ENCODE measurements at places on chromosomes 7 and 10.

DNA sequence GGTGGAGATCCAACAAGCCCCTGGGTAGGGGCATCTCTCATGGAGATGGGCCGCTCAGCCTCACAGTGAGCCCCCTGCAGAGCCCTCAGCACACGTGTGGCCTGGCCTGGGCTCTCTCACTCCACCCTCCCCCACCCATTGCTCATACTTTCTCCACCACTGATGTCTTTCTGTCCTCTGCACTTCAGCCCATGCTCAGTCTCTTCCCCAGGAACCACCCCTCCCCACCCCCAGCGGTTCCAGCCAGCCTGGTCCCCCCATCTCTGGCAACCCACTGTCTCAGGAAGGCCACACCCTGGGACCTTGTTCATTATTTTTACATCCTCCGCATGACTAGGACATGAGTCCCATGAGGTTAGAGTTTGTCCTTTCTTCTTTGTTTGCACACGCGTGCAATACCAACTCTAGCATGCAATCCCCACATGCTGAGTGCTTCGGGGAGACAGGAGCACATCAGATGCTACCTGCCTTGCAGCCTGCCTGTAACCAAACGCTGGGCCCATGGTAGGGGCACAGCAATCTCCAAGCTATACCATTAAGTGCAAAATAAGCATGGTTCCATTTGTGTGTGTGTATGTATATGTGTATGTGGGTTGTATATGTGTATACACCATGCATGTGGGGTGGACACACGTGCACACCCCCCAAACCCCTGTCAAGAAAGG, 408.4 kb upstream of the FOXK1 start:
- no peak overlapping the region for H3K27ac ChIP-seq
- no peak overlapping the region for H3K4me3 ChIP-seq
- no peaks in the 10 kb centered on the region for H3K4me1 ChIP-seq

DNA sequence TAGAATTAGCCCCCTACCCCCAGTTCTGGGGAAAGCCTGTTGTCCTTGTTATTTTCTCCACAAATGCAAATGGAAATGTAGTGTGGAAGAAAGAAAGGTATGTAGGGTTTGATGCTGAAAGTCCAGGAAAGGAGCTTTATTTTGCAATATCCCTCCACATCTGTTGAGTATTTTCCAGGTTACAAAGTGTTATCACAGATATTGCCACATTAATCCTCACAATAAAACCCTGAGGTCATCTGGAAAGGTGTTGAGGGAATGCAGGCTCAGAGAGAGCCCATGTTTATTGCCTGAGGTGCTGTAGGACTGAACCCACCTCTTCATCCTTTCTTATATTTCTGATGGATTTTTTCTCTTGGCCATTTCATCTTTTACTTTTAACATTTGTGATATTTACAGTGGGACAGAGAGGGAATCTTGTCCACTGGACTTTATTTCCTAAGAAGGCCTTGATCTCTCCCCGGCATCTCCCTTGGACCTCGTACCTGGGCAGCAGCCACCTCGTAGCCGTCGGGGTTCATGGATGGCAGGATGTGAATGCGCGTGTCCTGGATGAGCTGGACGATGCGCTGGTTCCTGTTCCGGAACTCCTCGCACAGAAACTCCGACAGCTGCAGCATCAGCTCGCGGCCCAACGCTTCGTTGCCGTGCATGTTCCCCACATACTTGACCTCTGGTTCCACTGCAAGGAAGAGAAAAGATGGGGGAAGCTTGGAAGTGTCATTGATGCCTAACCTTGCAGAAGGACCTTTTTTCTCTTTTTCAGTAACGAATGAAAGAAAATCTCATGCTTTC, 6.0 kb downstream of the CPN1 start:
- no peak for DNase-seq
- H3K36me3 ChIP-seq: no peaks in the 10 kb centered on the region
- H3K27me3 ChIP-seq: peaks cover 39% of the 10 kb centered on the region

DNA sequence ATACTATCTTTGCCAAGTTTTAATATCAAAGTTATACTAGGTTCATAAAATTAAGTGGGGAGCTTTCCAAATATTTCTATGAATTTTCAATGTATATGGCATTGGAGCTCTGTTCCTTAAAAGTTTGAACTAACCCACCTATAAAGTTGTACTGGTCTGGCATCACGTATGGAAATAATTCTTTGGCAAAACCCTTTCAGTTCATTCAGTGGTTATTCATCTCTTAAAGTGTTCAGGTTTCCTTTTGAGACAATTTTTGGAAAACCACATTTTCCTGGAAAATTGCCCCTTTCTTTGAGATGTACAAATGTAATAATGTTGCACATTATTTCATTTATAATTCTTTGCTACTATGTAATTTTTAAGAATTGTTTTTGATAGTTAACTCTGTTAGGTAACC, 62.5 kb upstream of the INPP5A start:
- H3K4me3 ChIP-seq: no peak overlapping the region
- peaks cover 8% of the 10 kb centered on the region for H3K27me3 ChIP-seq
- H3K4me1 ChIP-seq: peaks cover 11% of the 10 kb centered on the region
- H3K36me3 ChIP-seq: peaks cover 18% of the 10 kb centered on the region

DNA sequence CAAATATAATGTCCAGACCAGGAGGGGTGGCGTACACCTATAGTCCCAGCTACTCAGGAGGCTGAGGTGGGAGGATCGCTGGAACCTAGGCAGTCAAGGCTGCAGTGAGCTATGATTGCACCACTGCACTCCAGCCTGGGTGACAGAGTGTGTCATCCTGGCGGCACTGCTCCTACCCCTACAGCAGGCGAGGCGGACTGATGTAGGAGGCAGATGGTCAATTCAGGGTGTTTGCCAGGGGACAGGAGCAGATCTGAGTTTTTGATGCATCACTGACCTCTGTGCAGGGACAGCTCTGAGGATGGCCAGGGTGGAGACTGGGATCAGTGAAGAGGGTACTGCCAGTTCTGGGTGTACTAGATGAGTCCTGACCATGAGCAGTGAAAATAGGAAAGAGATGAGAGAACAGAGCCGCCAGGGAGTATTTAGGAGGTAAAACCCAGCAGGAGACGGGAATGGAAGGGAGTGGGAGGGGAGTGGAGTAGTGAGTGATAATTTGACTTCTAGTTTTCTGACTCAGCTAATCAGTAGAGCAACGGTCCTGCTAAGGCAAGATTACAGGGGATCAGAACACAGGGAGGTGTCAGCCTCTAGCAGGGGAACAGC, 75.3 kb downstream of the HIP1 start:
- peaks cover 5% of the 10 kb centered on the region for H3K36me3 ChIP-seq
- peaks cover 10% of the 10 kb centered on the region for H3K4me1 ChIP-seq
- H3K4me3 ChIP-seq: no peak overlapping the region
- H3K27me3 ChIP-seq: no peaks in the 10 kb centered on the region

GRCh38 chr7:18177815-18178660, 150.4 kb upstream of the PRPS1L1 start:
- H3K27ac ChIP-seq: no peak overlapping the region
- H3K27me3 ChIP-seq: peaks cover 5% of the 10 kb centered on the region
- no peaks in the 10 kb centered on the region for H3K4me1 ChIP-seq
- H3K36me3 ChIP-seq: no peaks in the 10 kb centered on the region

GRCh38 chr10:107814865-107815487, 650.5 kb upstream of the SORCS1 start:
- no peaks in the 10 kb centered on the region for H3K4me1 ChIP-seq
- DNase-seq: no peak
- no peak overlapping the region for H3K4me3 ChIP-seq
- H3K27ac ChIP-seq: no peak overlapping the region
- no peaks in the 10 kb centered on the region for H3K27me3 ChIP-seq
- no peaks in the 10 kb centered on the region for H3K36me3 ChIP-seq

DNA sequence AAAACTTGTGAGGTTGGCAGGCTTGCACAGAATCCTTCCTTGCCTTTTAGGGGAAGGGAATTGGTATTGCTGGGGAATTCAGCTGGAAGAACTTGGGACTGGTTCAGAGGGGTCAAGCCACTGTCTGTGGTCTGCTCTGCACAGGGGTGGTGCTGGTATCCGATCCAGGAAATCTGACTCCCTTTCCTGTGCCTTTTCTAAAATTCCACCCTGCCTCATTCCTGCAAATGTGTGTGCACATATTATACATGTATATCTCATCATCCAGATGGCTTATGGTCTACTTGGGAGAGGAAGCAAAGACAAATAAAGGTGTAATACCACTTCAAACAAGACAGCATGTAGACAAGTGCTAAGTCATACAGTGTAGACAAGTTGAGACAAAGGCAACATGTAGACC, 14.3 kb downstream of the UBTD1 start:
- no peaks in the 10 kb centered on the region for H3K27me3 ChIP-seq
- no peak overlapping the region for H3K27ac ChIP-seq
- no peak for DNase-seq
- H3K4me1 ChIP-seq: peaks cover 27% of the 10 kb centered on the region
- H3K4me3 ChIP-seq: no peak overlapping the region
- no peaks in the 10 kb centered on the region for H3K36me3 ChIP-seq

DNA sequence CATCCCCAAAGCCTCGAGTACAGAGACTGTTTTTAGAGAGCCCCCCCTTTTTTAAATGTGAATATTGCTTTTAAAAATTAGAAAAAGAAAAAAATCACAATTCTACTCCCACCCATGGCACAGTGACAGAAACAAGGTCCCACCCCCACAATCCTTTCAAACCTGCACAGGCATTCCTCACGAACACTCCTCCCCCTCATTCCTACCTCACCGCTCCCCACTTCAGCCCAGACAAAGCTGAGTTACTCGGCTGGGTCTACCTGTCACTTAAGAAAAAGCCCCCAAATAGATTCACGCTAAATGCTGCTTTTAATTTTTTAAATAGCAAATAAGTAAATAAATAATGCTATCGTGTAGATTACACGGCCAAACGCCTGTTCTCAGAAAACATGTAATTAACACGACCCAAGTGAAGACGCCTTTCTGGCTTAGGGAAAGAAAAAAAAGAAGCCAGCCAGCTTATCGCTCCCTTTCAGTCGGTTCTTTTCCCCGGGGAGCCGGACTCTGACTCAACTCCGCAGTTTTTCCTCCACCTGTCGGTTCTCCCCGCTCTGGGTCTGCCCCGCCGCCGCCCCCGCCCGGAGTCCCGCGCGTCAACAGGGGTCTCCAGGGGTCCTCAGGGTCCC, 739 bp downstream of the MPP7 start:
- peaks cover 36% of the 10 kb centered on the region for H3K27me3 ChIP-seq
- no peaks in the 10 kb centered on the region for H3K36me3 ChIP-seq
- DNase-seq: no peak
- H3K27ac ChIP-seq: no peak overlapping the region
- H3K4me3 ChIP-seq: peak overlapping the region; percentile 57

DNA sequence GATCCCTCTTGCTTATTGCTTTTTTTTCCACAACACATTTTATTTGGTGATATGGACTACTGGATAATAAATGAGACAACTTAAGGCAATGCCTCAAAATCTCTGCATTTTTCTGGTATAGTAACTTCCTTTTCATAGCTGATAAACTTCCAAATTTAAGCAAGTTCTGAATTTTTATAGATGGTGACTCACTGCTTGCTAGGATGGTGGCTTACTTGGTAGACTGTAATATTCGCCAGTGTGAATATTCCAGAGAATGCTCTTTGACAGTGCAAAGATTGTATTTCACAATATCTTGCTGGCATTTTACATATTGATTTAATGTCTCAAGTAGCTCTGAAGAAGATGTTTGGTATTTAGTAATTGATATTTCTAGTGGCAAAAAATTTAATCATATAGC, 472.4 kb downstream of the TFEC start:
- H3K27ac ChIP-seq: peak overlapping the region; percentile 2
- no peaks in the 10 kb centered on the region for H3K27me3 ChIP-seq
- H3K4me1 ChIP-seq: peaks cover 56% of the 10 kb centered on the region
- no peak overlapping the region for H3K4me3 ChIP-seq

- no peaks in the 10 kb centered on the region for H3K27me3 ChIP-seq
- DNase-seq: no peak
These were observed 146.2 kb downstream of the WDR11 start for GRCh38 chr10:120997313-120997712.

GRCh38 chr7:2545746-2546425, 9.4 kb downstream of the BRAT1 start:
- H3K36me3 ChIP-seq: peaks cover 15% of the 10 kb centered on the region
- no peak overlapping the region for H3K27ac ChIP-seq
- H3K4me1 ChIP-seq: no peaks in the 10 kb centered on the region
- peaks cover 3% of the 10 kb centered on the region for H3K27me3 ChIP-seq
- DNase-seq: no peak

DNA sequence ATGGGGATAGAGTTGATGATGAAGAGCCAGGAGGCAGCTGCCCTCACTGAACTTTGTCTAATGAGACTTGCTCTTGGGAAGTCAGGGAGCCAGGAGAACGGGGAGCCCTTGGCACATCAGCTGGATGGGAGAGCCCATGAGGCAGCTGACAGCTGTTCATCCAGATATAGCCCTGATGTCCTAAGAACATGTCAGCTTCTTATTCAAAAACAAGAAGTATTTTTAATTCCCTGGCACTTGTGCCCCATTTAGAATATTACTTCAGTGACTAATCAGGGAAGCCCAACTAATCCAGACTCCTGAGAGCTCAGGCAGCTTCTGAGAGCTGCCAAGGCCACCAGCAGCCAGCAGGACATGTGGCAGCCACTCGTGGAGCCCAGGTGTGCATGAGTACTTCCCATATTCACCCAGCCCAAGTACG, 363.4 kb downstream of the GRID1 start:
- H3K4me1 ChIP-seq: no peaks in the 10 kb centered on the region
- no peaks in the 10 kb centered on the region for H3K27me3 ChIP-seq
- H3K36me3 ChIP-seq: no peaks in the 10 kb centered on the region
- no peak overlapping the region for H3K4me3 ChIP-seq
- no peak overlapping the region for H3K27ac ChIP-seq
- DNase-seq: no peak
